ENCODE measurements at places on chromosomes 2 and 18. TPM values are rescaled to one million over a fixed set of nuclear protein-coding genes. Genes with fewer than 3 reads are reported as not detected.

Gene PRKAG3
- not detected for total RNA-seq

Gene SERPINB3
- total RNA-seq: not detected

Gene SLC20A1
- total RNA-seq: 99.9 TPM

Gene CNPPD1
- 37.1 TPM for total RNA-seq

Gene LYPD1
- 10.3 TPM for total RNA-seq

Gene RDH14
- 16.1 TPM for total RNA-seq

Gene GPR45
- not detected for total RNA-seq

Gene CDK15
- total RNA-seq: not detected

Gene MYCN
- total RNA-seq: not detected

Gene LRP2
- total RNA-seq: not detected

Gene RBBP8
- 22.0 TPM for total RNA-seq

Gene AGXT
- not detected for total RNA-seq

Gene SH2D6
- 2.3 TPM for total RNA-seq

Gene TUBA3D
- not detected for total RNA-seq

Gene IFIH1
- total RNA-seq: 4.7 TPM

Gene SLC66A3
- total RNA-seq: 17.4 TPM

Gene ZNF516
- total RNA-seq: 32.7 TPM

Gene SP5
- 7.3 TPM for total RNA-seq

Gene TYMS
- total RNA-seq: 149 TPM

Measured in PC-9 (cell line).